Iris pigment epithelial cell (primary cell): ENCODE measurements at places on chromosomes 13 and 19.

DNA sequence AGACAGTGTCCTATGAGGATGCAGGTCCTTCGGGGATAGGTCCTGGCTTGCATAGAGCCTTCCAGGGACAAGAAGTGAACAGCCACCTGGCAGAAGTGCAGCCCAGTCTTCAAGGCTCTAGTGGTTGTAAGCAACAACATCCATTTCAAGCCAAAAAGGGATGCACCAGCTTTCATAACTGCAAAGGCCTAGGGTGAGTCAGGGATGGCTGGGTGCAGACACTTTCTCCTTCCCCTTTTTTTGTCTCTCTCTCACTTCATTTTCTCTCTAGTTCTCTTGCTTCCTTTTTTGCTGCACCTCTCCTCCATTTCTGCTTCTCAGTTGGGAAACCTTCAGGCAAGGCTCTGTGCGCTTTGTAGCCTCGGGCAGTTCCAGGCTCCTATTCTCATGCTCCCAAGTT lies 196.2 kb upstream of the ZNF536 start:
- no peak for DNase-seq

GRCh38 chr19:12665281-12665573 lies 1.3 kb downstream of the MAN2B1 start:
- no peak for DNase-seq

DNA sequence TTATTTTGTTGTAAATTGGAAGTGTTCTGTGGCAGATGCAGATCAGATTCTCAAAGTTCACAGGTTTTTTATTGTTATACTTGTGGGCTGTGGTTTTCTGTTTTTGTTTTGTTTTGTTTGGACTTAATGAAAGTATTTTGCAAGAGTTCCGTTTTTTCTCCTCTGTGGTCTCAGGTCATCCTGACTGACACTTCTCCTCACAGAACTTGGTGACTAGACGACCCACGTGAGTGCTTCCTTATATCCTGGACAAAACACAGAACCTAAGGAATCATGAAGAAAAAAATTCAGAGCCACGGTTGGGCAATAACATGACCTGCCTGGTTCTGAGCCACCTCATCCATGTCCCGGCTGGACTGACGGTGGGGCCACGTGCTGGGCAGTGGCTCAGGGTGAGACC lies 2.5 kb upstream of the RFPL4AL1 start:
- DNase-seq = no peak

DNA sequence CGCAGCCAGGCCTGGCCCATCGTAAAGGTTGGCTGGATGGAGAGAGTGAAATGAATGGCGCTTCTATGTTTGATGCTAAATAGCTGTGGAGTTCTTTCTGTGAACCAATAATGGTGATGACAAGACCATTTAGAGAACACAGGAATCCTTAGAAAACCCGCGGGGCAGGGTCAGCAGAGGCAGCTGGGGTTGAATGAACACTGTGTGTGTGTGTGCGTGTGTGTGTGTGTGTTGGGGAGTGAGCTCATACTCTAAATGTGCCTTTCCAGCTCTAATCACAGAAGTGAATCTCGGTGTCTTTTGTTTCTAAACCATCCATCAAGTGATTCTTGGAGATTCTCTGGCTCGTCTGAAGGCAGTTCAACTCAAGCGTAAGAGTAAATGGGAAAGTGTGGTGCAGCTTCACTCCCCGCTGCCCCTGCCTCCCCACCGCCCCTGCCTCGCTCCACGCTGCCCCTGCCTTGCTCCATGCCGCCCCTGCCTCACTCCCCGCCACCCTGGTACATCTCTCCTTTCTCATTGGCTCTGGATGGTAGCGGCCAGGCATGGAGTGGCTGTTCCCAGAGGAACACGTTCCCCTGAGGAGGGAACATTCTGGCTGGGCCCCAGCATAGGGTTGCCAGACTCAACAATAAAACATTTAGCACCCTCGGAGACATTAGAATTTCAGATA lies 21.2 kb downstream of the TMPRSS9 start:
- DNase-seq = peak; percentile 7

GRCh38 chr13:110600261-110600819 lies 15.0 kb upstream of the NAXD start:
- DNase-seq = no peak

DNA sequence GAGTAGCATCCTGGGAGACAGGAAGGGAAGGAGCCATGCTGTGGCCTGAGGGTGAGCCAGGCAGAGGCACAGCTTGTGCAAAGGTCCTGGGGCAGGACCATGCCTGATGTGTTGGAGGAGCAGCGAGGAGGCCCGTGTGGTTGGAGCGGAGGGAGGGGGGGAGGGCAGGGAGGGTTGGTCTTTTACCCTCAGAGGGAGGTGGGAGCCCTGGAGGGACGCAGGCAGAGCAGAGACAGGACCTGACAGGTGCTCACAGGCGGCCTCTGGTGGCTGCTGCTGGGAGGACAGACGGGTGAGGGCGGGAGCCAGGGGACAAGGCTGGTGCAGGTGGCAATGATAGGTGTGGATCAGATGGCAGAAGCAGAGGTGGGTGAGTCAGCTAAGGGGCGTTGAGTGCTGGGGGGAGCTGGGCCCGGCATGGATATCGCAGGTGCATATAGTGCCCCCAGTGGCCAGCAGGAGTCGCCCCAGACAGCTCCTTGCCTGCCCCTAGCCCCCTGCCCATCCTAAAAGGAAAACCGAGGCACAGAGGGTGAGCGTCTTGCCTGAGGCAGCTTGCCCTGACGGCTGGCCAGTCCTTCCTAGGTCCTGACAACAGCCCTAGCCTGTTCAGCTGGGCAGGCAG lies 9.8 kb upstream of the GNA15 start:
- peak; percentile 22 for DNase-seq

DNA sequence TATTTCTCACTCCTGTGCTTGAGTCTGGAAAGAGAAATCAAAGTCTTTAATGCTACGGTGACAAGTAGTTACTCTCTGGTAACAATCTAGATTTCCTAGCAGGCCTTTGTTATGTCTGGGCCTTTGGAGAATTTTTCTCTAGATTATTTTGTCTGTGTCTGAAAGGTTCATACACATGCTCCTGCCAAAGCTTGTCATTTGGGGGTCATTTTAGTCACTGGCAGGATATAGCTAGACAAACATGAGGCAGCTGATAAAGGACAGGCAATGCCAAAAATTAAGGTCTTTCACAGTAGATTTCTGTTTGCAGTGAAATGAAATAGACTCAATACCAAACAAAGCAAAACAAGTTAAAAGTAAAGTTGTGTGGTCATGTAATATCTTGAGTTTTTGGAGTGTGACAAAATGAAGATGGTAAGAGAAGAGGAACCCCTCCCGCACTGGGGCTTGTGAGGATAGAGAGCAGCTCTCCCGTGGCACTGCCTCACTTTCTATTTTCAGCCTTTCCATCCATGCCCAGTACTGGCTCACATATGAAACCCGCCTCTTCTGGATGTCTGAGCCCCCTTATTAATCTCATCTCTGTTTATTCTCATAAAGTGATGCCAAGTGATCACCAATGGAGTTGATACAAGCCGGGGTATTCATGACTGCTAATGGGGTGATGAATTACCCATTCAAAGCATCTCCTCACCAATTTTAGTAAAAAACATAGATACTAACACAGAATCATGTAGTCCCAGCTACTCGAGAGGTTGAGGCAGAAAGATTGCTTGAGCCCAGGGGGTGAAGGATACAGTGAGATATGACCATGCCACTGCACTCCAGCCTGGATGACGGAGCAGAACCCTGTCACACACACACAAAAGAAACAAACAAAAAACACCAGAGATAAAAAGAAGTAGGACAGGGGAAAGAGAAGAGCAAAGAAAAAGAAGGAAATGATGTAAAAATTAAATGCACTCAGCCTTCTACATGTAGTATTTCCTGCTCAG lies 389.3 kb downstream of the FGF14 start:
- no peak for DNase-seq

DNA sequence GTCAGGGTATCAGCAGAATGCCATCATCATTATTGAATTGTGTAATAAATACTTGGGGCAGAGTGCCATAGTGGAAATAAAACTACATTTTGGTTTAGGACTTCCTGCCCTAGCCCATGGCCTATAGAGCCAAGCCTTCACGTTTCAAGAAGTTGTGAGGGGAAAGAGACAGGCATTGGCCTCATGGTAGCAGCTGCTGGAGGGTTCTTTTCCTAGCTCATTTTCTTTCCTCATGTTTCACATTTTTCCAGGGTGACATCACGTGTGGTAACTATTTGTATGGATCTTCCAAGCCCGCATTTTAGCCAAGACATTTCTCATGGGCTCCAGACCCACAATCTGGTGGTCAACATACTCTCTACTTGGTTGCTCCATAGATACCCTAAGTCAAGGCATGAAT lies 80.4 kb downstream of the LRCH1 start:
- DNase-seq = peak; percentile 83
